ENCODE measurements at places on chromosomes 5 and 9.

- DNase-seq: no peak
These were observed 239.9 kb upstream of the SMARCA2 start for GRCh38 chr9:1775230-1775629.

- no peak for DNase-seq
These were observed 176.9 kb downstream of the RAB3C start for GRCh38 chr5:58759745-58760144.

DNA sequence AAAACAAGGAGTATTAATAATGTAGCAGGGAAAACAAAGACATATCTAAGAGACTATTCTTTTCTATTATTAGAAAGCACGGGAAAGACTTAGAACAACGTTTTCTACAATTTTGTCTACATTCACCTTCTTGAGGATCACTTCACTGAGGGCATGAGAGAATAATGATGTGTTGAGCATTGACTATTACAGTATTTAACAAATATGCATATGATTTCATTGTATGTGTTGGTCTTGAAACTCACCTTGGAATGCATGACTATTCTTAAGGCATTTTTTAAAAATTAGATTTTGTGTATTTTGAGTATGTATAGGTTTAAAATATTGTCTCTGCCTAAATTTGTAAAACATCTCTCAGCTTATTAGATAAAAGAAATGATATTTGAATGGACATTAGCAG is 1.2 kb downstream of the FSD1L start:
- DNase-seq: peak; percentile 21

- peak; percentile 50 for DNase-seq
These were observed 330.8 kb upstream of the RFX3 start for GRCh38 chr9:3856592-3856991.

GRCh38 chr5:152689250-152689711 is 284.2 kb upstream of the NMUR2 start:
- DNase-seq: no peak

- DNase-seq: no peak
These were observed 36.4 kb upstream of the TYRP1 start for GRCh38 chr9:12656803-12657202.

DNA sequence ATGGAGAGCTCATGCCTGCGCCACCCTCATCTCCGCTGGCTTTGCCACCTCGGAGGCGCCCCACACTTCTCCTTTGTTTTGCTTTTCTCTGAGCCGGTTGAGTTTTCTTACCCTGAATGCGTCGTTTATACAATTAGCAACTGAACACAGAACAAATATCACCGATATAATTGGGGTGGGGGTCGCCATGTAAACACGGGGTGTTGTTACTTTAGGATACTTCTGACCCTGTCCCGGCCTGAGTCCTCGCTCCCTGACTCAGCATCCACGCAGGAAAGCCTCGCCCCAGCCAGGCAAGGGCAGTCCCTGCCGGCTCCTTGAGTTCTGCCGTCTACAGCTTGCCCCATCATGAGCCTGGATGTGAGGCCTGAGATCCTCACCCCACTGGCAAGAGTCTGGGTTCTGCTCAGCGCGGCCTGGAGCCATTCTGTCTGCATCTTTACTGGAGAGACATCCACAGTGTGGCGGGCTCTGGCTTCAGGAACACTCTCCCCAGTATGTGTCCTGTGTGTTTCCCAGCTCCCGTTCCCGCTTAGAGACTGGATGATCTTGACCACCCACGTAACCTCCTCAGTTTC is 5.5 kb downstream of the NKX2-5 start:
- DNase-seq: no peak

DNA sequence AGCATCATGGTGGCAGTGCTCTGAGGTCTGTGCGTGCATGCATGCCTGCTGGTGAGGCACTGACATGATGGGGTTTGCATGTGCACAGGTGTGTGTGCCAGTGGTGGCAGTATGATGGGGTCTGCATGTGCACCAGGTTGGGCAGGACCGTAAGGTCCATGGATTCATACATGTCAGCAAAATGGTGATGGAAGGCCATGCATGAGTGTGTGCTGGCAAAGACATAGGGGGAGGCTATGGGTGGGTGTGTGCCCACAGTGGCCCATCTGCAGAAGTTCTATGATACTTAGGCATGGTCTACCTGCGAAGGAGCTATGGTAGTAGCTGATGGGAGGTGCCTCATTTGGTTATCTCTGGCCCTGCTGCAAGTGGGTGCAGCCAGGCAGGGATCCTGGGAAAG is 348.0 kb upstream of the TARS1 start:
- DNase-seq: no peak

- no peak for DNase-seq
These were observed 50.2 kb upstream of the STARD4 start for GRCh38 chr5:111562561-111562960.

GRCh38 chr5:55923177-55923771 is 71.5 kb downstream of the IL6ST start:
- peak; percentile 18 for DNase-seq

DNA sequence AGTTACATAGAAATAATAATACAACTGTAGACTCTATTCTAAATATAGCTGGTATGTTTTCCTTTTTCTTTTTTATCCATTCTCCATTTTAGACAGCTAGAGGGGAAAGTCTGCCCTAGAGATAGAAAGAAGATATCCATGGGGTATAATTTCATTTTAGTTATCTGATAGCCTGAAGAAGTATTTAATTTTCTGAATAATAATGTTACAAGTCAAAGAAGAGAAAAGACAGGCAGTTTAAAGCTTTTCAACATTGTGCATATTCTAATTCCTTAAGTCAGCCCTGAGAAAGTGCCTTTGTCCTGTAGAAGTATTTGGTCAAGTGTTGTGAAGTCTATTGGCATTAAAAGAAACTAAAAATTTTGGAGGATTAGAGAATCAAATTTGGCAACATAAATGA is 2.5 kb upstream of the VCAN start:
- no peak for DNase-seq

DNA sequence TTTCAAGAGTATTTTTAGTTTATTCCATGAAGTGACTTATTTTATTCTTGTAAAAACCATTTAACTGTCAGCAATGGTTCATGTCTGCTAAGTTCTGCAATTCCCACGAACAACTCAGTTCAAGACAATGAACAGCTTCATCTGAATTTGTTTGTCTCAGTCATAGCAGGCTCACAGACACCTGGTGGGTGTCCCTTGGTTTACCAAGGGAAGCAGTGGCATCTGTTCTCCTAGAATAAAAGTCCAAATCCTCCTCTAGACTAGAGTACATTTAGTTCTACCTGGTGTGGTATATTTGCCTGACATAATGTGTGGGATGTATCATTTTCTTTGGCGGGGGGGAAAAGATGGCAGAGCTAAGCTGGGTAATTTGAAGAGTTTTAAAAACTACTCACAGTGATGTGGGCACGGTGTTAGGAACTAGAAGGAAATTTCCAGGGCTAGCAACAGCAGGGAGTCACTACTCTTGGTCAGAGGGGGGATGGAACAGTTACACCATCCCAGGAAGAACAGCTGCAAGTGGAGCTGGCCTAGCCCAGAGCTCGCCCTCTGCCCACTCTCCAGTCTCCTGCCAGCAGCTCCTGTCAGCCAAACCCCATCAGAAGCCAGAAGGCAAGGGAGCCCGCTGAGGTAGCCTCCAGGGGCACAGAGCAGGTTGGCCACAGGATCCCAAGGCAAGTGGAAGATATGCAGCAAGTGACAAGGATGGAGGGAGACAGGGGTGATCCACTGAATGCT is 100.3 kb downstream of the PJA2 start:
- DNase-seq: no peak

DNA sequence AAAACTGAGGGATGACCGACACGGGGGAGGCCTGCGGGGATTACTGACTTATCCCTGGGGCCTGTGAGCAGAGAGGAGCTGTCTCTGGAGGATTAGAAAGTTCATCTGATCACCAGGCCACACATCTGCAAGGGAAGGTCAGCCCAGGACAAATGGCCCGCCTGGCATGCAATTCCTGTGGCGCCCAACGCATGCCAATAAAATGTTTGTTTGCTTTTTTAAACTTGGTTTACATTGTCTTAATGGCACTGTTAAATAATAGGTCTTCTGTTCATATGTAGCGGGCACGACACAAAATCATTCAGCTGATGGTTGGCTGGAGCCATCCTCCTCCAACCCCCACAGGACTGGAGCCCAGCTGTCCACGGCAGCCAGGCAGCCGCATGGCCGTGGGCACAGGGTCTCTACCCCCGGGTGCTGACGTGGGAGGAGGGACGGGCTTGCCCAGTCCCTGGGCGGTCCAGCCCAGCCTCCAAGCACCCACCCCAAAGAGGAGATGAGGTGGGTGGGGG is 41.0 kb upstream of the SLC12A7 start:
- no peak for DNase-seq

GRCh38 chr5:68396722-68397121 is 181.2 kb downstream of the PIK3R1 start:
- DNase-seq: no peak

DNA sequence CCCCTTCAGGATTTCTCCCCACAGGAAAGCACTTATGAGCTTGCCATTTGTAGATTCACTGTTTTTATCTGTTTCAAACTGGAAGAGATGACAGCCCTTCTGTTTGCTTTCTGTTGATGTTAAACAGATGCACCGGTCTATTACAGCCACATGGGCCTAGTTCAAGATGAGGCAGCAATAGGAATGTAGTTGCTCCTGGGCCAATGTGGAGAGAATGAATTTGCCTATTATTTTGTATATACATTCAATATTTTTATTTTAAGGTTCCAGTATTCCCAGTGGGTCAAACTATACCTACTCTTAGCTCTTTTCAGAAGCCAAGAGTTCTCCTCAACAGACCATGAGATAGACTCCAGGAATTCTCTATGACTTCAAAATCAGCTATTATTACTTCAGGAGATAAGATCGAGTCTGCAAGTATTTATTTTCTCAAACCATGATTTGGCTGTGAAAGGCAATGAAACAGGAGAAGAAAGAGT is 461.6 kb downstream of the RASEF start:
- DNase-seq: peak; percentile 61
